ENCODE measurements at places on chromosomes 2 and 18. TPM values are rescaled to one million over a fixed set of nuclear protein-coding genes. Genes with fewer than 3 reads are reported as not detected.

- DNase-seq: no peak
Observed at GRCh38 chr2:118279005-118279404, 190.7 kb downstream of the INSIG2 start.

- no peak for DNase-seq
Observed at GRCh38 chr2:196899976-196900375, 26.5 kb downstream of the PGAP1 start.

DNA sequence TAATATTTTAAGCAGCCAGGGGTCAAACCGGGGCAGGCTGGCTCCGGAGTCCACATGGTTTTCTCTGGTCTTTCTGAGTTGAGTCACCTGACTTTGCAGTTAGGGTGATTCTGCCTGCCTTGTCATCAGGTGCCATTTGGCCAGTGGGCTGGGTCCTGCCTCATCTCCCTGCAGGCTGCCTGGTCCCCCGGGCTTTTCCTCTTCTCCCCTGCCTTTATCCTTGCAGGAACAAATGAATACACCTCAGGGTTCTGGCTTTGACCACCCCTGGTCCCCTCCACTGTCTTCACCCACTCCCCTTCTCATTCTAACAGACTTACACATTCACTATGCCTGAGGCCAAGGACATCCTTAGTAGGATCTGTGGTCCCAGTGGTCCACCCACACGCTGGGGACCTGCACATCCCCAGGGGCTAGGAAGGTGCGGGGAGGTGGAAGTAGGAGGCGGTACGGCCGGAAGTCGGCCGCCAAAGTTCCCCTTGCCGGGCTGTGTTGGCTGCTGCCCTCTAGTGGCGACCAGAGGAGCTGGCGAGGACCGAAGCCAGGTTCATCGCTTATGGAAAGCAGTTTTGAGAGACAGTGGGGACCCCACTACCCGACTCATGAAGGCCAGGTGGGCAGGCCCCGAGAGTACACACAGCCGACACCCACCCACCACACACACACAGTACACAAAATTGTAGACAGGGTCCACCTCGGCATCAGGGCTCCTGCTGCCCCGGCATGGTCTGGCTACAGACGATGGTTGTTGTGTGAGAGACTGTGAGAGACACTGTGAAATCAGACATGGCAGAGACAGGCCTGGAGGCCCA lies 6.3 kb upstream of the TEX261 start:
- DNase-seq: peak; percentile 54

DNA sequence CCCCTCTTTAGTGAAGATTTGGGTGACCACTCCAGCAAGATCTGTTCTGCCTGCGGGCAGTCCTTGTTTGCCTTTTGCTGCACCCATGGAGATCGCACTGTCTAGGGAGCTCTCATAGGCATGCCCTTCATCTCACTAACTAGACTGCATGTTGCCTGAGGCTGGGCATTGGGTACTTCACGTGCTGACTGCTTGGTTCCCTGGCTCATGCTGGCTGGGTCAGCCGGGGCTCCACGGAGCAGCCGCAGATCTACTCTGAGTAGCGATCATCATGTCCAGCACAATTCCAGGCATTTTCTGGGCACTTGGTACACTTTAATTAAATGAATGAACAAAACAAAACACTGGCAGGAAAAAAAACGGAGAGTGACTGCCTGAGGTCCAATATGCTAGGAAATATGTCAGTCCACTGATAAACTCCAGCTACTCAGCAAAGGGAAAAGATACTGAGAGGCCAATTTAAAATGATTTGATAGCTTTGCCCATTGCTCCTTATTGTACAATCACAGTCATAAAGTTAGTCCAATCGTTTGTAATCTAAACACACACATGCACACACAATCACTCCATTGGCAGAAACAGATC lies 220.3 kb downstream of the C1D start:
- no peak for DNase-seq

DNA sequence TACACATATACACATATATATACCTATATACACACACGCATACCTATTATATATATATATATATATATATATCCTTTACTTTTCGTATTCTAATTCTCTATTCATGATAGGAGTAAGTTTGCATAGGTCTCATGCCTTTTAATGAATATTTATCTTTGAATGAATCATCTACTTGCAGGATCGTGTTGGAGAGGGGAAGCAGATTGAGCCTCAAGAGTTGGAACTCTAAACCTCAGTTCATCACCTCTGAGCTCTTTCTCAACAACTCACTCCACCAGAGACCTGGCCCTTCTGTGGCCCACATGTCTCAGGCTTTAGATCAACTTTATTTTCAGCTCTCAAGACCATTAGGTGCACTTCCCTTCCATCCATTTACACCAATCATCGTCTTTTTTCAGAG lies 490.4 kb upstream of the ID2 start:
- DNase-seq: no peak

FAM110C gene
- 3.2 TPM for total RNA-seq
